T-cell (primary cell): ENCODE measurements at places on chromosomes 3 and 15. TPM values are rescaled to one million over a fixed set of nuclear protein-coding genes. Genes with fewer than 3 reads are reported as not detected.

DNA sequence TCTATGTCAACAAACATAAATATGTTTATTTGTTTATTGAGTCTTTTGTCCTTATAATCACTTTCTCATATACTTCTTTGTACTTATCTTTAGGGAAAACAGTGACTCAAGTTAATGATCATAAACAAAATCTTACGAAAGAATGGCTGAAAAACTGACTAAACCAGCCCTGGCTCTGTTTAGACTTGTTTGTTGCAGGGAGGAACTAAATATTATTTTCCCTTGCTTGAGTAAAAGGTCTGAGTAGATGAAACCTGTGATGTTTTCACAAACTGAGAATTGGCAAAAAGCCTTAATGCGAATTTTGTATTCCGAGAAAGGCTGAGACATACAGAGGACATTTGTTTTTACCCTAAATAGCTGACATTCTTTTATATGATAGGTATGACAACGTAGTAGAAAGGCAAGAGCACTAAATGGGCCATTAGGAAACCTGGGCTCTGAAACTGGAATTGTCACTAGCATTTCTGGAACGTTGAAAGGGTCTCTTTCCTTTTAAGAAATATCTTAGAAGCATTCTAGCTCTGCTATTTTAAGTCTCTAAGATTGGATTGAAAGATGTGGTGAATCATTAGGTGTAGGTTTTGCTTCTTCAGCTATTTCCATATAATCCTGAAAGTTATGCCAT lies 18.2 kb upstream of the CLDN16 start:
- no peaks in the 10 kb centered on the region for H3K36me3 ChIP-seq
- DNase-seq, result no peak
- H3K27me3 ChIP-seq, result no peaks in the 10 kb centered on the region
- H3K4me3 ChIP-seq, result no peak overlapping the region

DNA sequence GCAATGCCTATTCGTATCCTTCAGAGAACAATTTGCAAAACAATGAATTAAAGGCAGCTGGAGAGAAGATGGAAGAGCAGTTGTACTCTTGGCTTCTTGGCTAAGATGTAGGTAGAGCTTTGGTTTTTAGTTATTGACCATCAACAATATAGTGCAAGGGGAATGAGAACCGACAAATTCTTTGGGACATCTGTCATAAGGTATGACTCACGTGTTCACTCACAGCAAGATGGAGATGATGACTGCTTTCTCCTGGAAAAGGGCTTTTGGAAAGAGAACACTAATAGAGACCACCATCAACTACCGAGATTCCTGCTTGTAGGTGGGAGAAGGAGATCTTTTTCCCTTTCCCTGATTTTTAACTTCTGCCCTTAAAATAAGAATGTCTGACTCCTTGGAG lies 234.9 kb downstream of the NTRK3 start:
- no peak overlapping the region for H3K4me3 ChIP-seq
- H3K27ac ChIP-seq, result no peak overlapping the region
- no peak for DNase-seq
- H3K27me3 ChIP-seq, result no peaks in the 10 kb centered on the region
- H3K36me3 ChIP-seq, result no peaks in the 10 kb centered on the region

DNA sequence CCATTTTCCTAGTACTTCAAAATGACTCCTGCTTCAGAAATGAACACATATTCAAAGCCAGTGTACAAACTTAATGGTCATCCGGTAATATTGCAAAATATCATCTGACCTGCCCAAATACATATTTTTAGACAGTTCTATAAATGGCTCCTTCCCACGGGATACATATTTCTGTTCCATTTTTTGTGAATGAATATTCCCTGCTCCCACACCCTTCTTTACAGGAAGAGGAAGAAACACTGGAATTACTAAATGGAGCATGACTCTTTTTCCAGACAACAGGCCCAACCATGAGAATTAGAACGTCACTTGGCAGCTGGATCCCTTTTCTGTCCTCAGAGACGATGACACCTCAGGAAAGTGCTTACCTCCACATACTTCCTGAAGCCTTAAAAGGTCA lies 38.0 kb upstream of the CBLB start:
- H3K4me1 ChIP-seq, result no peaks in the 10 kb centered on the region
- H3K36me3 ChIP-seq, result no peaks in the 10 kb centered on the region
- H3K27ac ChIP-seq, result no peak overlapping the region

- no peaks in the 10 kb centered on the region for H3K36me3 ChIP-seq
- no peak overlapping the region for H3K4me3 ChIP-seq
- no peak for DNase-seq
- no peaks in the 10 kb centered on the region for H3K27me3 ChIP-seq
- H3K27ac ChIP-seq, result no peak overlapping the region
These were observed 477.4 kb downstream of the RSL24D1 start for GRCh38 chr15:54719325-54719724.

DNA sequence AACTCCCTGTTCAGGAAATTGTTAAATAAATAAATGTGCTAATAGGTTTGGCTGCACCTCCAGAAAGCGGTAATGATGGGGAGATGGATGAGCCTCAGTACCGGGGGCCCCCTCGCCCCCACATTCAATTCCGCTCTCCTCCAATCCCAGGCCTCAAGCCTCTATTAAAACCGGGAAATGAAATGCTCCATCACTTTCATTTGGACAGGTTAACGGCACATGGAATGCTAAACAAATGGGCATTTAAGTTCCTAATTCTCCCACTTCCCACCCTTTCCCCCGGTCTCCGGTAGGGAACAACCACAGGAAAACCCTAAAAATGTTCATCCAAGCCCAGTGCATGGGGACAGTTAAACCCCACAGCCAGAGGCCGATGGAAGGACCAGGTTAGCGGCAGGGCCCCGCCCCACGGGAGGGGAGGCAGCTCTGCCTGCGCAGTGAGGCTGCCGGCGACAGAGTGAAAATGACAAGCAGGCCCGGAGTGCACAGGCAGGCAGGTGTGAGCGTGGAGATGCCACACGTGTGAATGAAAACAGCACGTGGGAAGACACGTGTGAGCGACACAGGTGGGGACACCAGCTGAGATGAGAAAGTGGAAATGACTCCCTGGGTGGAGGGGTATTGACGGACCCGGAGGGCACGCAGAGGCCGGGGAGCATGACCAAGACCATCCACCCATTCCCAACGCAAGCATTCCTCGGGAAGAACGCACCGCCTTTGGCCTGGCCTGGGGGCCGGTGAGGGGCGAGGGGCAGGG lies 28.1 kb downstream of the RNU5B-1 start:
- H3K4me3 ChIP-seq, result no peak overlapping the region
- H3K27me3 ChIP-seq, result no peaks in the 10 kb centered on the region
- no peak for DNase-seq
- H3K4me1 ChIP-seq, result no peaks in the 10 kb centered on the region

DNA sequence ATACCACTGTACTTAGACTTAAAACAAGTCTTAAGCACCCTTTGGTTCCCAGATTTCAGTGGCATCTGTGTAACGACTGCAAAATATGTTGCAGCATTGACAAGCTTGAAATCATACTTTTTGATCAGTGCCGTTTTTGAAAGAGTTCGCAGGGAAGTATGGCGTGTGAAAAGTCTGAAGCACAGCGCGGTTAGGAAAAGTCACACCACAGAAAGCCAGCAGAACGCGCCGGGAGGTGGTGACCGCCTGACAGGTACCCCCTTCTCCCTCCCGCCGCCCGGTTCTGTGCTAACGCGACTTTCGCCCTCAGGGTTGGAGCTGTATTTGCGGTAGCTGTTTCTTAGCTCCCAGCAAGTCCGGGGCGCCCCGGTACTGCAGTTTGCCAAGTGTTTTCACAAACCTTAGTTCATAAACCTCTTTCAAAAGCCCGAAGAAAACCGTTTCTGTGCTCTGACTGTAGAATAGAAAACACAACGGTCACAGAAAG lies 481 bp upstream of the CRYBG3 start:
- peaks cover 7% of the 10 kb centered on the region for H3K27me3 ChIP-seq
- no peak for DNase-seq
- H3K27ac ChIP-seq, result peak overlapping the region; percentile 74
- H3K4me1 ChIP-seq, result peaks cover 2% of the 10 kb centered on the region

DNA sequence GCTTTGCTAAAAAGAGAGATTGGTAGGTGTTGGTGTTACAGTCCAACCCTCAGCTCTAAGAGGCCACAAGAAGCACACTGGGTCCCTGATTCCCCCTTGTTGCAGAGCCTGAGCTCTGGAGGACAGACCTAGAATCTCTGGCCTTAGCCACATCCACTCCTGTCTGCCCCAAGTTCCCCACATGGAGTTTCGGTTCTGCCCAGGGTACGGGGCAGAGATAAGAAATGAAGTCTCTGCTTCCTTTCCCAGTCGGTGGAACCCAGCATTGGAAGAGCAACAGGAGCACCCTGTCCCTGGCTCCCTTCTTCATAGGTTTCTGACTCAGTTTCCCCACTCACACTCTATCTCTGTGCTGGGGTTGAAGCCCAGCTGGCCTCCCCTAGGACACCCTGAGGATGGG lies 13.2 kb downstream of the PRR23E start:
- no peaks in the 10 kb centered on the region for H3K27me3 ChIP-seq
- no peak overlapping the region for H3K4me3 ChIP-seq
- H3K27ac ChIP-seq, result no peak overlapping the region
- no peaks in the 10 kb centered on the region for H3K36me3 ChIP-seq

- no peaks in the 10 kb centered on the region for H3K4me1 ChIP-seq
- H3K36me3 ChIP-seq, result no peaks in the 10 kb centered on the region
- no peak for DNase-seq
- H3K4me3 ChIP-seq, result no peak overlapping the region
These were observed 738.4 kb downstream of the PLOD2 start for GRCh38 chr3:145422556-145422955.

- no peak overlapping the region for H3K27ac ChIP-seq
- no peak for DNase-seq
- H3K27me3 ChIP-seq, result no peaks in the 10 kb centered on the region
- H3K4me3 ChIP-seq, result no peak overlapping the region
- H3K4me1 ChIP-seq, result no peaks in the 10 kb centered on the region
These were observed 62.1 kb downstream of the CYFIP1 start for GRCh38 chr15:22918056-22918455.

DNA sequence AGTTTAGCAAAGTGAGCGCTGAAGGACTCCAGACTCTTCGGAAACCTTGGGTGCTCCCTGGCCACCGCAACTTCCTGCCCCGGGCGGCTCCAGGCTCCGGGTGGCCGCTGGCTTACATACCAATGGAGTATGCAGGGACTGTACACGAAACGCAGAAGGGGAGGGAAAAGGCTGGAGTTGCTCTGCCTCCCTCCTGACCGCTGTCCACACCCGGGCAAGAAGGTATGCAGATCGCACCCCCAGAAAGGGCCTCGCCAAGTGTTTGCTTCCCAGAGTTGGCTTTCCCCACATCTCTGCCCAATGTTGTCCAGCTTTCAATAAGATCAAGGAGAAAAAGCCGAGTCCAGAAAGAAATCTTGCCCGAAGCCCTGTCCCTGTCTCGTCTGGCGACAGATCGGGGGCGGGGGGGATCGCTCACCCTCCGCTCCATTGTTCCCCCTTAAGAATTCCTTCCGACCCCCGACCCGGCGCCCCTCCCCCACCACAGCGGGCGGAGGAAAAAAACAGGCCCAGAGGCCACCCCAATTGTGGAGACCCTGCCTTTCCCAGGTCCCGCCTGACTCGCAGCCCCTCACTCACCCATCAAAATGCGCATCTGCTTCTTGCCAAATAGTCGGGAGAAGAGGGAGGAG lies 533 bp downstream of the ARF4 start:
- no peaks in the 10 kb centered on the region for H3K36me3 ChIP-seq
- peaks cover 15% of the 10 kb centered on the region for H3K4me1 ChIP-seq
- H3K4me3 ChIP-seq, result peak overlapping the region; percentile 89
- H3K27ac ChIP-seq, result peak overlapping the region; percentile 93
- no peaks in the 10 kb centered on the region for H3K27me3 ChIP-seq
- peak; percentile 55 for DNase-seq

DNA sequence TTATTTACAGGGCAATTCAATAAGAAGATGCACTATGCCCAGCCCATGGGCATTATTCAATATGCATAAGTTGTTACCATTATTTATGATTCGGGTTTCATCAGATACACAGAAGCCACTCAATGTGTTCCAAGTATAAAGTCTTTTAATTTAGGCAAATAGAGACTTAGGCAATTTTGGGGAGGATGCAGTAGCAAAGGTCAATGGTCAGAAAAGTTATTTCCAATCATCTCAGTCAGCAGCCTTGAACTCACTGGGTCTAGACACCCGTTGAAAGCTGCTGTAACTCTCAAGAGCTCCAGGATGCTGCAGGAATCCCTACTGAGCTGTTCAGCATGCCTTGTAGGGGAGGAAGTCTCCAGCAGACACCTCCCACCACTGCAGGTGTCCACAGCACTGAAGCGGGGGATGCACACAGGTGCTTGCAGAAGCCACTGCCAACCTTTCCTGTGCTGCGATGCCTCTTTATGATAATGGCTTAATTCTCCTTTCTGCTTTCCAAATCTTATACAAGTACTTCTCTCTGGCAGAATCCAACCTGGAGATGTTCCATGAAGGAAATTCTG lies 155.0 kb upstream of the SUCLG2 start:
- H3K27ac ChIP-seq, result no peak overlapping the region
- H3K27me3 ChIP-seq, result no peaks in the 10 kb centered on the region
- no peak for DNase-seq

DNA sequence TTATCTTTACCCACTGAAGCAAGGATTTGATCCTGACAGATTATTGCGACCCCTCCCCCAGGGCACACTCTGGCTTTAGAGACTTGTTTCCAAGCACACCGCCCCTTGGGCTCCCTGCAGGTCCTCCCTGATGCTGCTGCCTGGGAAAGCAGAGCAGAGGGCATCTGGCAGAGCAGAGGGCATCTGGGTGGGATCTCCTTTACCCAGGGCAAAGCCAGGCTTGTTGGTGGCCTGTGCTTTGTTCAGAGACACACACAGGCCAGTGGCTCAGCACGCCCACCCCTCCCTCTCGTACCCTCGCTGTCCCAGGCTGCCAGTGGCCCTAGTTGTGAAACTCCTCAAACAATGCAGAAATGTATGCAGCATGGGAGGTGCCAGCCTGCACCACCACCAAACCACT lies 4.8 kb downstream of the KLF13 start:
- peaks cover 5% of the 10 kb centered on the region for H3K36me3 ChIP-seq
- H3K4me1 ChIP-seq, result peaks cover 62% of the 10 kb centered on the region
- H3K27me3 ChIP-seq, result no peaks in the 10 kb centered on the region
- no peak overlapping the region for H3K4me3 ChIP-seq
- H3K27ac ChIP-seq, result peak overlapping the region; percentile 80

GRCh38 chr15:36944442-36944841 lies 155.9 kb downstream of the MEIS2 start:
- DNase-seq, result no peak
- no peak overlapping the region for H3K4me3 ChIP-seq
- no peaks in the 10 kb centered on the region for H3K36me3 ChIP-seq
- H3K4me1 ChIP-seq, result no peaks in the 10 kb centered on the region

DNA sequence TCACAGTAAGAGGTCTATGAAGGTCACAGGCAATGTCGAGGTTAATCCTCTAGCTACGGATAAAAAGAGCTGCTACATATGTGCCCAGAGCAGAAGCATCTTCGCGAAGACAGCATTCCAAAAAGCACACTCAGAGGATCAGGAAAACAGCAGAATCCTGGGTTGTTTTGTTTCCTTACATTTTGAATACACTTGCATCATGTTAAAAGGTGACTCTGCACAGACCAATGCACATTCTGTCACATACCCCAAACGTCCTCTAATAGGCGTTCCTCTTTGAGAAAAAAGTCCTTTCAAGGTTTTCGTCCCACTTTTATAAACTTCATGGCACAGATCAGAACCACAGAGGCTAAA lies 52.7 kb downstream of the VGLL4 start:
- H3K4me3 ChIP-seq, result no peak overlapping the region
- H3K27ac ChIP-seq, result no peak overlapping the region
- H3K4me1 ChIP-seq, result peaks cover 9% of the 10 kb centered on the region
- DNase-seq, result no peak
- H3K27me3 ChIP-seq, result no peaks in the 10 kb centered on the region

CLDN16 gene
- not detected for total RNA-seq

IL17RE gene
- total RNA-seq, result 1.9 TPM

RAF1 gene
- total RNA-seq, result 102 TPM

RETNLB gene
- not detected for total RNA-seq

GRK7 gene
- total RNA-seq, result 0.15 TPM

SH2D7 gene
- not detected for total RNA-seq

HYAL3 gene
- 3.2 TPM for total RNA-seq
